Caki2 (cell line): ENCODE measurements at places on chromosomes 7 and 10.

GRCh38 chr10:113808168-113808567 lies 45.7 kb downstream of the DCLRE1A start:
- DNase-seq, result no peak

DNA sequence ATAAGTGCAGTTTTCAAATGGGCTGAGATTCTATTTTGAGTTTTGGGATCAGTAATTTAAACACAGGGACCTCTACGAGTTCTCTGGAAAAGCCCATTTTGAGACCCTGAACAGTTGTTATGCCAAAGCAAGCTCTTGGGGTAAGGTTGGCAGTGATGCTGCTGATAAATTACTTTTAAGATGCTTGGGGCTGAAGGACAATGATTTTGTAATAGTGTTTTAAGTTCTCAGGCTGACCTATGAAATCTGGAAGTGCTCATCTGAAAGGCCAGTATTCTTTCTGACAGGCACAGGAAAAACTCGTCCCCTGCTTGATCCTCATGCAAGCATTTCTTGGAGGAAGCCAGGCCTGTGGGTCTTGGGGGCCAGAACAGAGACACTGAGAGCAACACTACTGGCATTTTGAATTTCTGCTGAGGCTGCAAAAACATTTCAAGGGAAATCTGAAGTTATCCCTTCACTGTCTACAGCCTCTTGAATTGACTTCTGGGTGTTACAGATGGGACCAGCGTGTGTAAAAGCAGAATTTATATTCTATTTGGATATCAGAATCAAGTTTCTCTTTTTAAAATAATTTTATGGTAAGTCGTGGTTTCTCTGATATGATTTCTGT lies 79.7 kb downstream of the AUTS2 start:
- DNase-seq, result no peak

DNA sequence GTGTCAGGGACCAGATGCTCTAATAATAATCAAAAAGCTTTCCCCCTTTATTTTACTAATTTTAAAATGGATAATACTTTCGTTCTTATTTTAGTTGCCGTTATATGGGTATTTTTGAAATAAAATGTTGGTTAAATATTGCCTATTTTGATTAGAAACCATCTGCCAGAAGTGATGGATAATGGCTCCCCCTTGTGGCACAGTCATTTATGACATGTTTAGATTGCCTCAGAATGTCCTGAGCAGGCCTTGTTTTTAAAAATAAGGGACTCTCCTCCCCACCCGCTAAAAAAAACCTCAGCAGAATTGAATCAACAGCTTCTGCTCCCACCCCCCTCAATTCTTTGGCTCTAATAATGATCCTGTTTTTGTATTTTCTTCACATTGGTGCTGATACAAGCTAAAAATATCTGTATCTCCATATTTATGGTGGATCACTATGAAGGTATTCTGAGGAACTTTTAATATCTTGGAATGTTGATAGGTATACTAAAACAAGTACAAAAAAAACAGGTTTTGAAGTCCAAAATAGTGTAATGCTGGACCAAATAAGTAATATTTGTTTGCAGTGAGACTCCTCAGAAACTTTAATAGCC lies 38.8 kb downstream of the TMEM60 start:
- DNase-seq, result peak; percentile 44

- no peak for DNase-seq
Measured at GRCh38 chr7:4042402-4043045, 639.6 kb upstream of the FOXK1 start.

- DNase-seq, result no peak
Measured at GRCh38 chr7:33745934-33746333, 159.4 kb upstream of the BMPER start.

DNA sequence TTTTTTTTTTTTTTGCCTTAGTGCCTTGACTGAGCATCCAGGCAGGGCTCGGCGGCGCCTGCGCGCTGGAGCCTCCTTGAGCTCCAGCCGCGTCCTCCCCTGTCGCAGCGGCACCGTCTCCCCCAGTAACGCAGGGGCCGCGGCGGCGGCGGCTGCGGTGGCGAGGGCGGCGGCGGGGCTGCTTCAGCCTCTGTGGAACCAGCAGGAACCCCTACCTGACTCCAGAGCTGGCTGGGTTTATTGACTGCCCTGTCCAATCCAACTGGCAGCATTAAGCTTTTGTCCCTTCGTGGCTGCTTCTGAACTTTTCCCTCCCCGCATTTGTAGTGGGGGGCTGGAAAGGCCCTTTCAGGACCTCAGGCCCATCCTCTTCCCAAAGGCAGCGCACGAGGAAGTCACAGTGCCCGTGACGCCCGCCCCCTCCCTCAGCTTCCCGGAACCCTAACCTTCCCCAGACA lies at the start of gene GPR85:
Gene GPR85 (minus strand): TSS at position 397 of the 458 bp plus-strand sequence. CDS start 2,106 bp downstream, outside the sequence.
- peak; percentile 52 for DNase-seq

GRCh38 chr7:110839866-110840265 lies 251.1 kb upstream of the LRRN3 start:
- DNase-seq, result no peak

- no peak for DNase-seq
Measured at GRCh38 chr7:47852330-47853245, 95.7 kb downstream of the PKD1L1 start.

- peak; percentile 76 for DNase-seq
Measured at GRCh38 chr7:83547526-83547925, 101.4 kb downstream of the SEMA3E start.

- no peak for DNase-seq
Measured at GRCh38 chr7:64907641-64908326, 4.7 kb downstream of the ZNF273 start.

DNA sequence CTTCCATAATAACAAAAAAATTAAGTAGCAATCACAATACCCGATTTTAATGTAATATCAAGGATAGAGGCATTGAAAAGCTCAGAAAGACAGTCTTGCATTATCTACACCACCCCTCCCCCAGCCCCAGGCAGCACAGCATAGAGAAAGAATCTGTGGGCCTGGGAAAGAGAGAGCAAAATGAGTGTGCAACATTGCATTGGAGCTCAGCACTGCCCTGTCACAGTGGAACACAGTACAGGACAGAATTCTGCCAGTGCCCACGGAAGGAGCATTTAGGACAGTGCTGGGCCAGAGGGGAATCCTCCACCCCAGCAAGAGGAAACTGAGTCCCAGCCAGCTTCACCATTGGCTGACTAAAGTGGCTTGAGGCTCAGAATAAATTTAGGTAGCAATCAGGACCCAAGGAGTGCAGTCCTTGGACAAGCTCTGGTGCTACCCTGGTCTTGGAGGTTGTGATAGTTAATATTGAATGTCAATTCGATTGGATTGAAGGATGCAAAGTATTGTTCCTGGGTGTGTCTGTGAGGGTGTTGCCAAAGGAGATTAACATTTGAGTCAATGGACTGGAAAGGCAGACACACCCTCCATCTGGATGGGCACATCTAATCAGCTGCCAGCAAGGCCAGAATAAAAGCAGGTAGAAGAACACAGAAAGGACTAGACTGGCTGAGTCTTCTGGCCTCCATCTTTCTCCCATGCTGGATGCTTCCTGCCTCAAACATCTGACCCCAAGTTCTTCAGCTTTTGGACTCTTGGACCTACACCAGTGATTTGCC lies 234.4 kb downstream of the ANK3 start:
- no peak for DNase-seq

- DNase-seq, result no peak
Measured at GRCh38 chr10:84567133-84567532, 238.7 kb downstream of the CCSER2 start.

- no peak for DNase-seq
Measured at GRCh38 chr7:154947604-154948003, 55.3 kb downstream of the PAXIP1 start.

DNA sequence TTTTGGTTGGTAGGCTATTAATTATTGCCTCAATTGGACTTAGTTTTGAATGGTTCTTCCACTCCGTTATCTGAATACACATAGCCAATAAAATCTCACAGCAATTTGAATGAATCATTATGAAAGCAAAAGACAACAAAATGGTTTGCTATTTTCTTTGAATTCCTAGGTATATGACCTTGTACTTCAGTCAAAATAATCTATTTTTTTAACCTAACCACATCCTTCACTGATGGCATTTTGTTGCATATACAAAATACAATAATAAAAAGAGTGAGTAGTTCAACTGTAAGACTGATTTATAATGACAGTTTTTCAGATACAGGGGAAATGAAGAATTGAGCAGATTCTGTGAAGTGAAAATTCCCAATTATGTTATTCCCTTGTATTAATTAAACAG lies 433.1 kb downstream of the HTR7 start:
- DNase-seq, result peak; percentile 32

GRCh38 chr10:71260622-71261325 lies 48.4 kb downstream of the UNC5B start:
- no peak for DNase-seq

DNA sequence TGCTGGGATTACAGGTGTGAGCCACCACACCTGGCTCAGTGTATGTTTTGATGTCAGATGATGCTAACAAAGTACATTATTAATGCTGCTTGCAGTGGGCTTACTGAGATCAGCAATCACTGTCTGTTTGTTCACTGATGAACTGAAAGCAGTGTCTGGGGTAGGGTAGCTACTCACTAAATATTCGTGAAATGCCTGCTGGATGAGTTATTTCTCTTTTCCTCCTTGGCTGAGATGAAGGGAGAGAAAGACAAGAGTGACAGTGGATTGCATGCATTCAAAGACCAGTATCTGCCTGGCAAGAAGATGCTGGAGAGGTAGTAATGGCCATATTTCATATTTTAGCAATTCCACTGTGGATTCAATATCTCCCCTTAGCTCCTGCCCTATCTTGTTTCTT lies 32.3 kb downstream of the FAM107B start:
- DNase-seq, result no peak

- DNase-seq, result no peak
Measured at GRCh38 chr10:122341141-122341810, 33.2 kb upstream of the PLEKHA1 start.

GRCh38 chr10:125964558-125964957 lies 68.2 kb downstream of the FANK1 start:
- no peak for DNase-seq

DNA sequence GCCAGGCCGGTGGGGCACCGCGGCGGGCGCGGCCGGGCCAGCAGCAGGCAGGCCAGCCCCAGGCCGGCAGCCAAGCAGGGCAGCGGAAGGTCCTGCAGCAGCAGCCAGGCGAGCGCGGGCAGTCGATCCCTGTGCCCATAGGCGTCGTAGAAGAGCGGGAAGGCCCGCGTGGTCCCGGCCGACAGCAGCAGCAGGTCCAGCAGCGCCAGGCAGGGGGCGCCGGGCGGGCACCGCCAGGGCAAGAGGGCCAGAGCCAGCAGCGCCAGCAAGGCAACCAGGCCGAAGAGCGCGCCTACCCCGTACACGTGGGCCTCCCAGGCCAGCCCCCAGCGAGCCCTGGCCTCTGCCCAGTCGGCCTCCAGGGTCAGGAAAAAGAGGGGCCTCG lies 8.4 kb upstream of the RBM28 start:
- DNase-seq, result no peak

DNA sequence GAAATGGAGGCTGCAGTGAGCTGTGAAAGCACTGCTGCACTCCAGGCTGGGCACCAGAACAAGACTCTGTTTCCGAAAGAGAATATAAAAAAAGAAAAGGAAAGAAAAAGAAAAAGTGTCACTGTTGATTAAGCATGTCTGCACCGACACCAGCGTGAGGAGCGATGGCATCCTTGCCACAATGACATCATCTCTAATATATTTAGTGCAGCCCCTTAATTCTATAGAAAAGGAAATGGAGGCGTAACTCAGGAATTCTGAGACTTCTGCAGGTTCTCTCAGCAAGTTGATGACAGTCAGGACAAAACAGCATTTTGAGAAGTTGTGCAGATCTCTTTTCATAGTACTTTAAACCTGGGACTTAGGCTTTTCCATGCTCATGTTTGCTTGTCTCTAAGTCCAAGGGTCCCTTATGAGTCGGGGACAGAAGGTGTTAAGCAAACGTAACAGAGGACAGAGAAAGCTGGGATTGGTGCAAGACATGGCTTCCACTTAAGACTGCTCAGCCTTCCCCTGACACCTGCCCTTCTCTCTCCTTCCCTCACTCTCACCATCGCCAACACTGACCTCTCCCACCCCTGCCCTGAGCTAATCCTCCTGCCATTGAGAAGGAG lies 16.9 kb upstream of the ANKRD1 start:
- no peak for DNase-seq

DNA sequence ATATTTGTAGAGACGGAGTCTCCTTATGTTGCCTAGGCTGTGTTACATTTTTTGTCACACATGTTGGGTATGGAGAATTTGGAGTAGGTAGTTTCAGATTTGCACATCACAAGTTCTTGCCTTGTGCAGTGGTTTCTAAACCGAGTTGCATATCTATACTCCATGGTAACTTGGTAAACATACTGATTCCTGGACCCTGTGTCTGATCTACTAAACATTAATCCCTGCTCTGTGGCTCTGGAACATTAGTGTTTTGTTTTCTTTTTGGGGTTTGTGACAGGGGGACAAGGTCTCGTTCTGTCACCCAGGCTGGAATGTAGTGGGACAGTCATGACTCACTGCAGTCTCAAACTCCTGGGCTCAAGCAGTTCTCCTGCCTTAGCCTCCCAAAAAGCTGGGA lies 24.7 kb downstream of the AUTS2 start:
- DNase-seq, result peak; percentile 27

- DNase-seq, result peak; percentile 55
Measured at GRCh38 chr7:27123007-27123476, 7.5 kb downstream of the HOXA4 start.

DNA sequence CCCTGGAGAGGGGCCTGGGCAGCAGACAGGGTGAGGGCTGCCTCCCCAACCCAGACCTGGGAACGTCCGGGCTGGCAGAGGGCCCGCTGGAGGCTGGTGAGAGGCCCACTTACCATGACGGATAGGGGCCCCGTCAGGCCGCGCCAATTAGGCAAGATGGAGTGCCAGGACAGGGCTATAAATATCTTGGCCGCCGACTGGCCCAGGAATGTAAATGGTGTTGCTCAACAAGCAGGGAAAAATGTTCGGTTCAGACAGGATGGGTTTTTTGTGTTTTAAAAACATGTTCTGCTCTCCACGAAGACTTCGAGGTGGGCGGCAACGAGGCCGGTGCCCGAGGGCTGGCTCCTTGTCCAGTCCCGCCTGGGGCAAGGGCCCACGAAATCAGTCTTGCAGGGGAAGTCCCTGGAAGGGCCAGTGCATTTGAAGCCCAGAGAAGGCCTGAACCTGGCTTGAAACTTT lies 35.8 kb upstream of the ELN start:
- DNase-seq, result no peak
